ENCODE measurements at places on chromosomes 2 and 18.

DNA sequence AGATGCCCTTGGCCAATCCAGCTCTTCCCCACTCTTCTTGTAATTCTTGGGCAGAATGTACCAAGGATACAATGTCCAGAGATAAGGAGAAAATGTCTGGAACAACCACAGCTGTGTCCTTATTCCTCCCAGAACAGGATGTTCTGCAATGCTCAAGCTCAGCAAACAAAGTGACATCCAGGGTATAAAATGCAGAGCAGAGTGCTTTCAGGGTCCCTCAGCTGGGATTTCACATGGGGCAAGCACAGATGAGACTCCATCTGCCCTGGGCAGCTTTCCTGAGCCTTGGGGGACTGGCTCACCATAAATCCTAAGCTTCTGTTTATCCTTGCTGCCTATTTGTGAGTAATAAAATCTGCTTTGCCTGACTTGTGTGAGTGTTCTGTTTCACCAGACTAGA, 127.4 kb downstream of the VAPA start:
- no peak overlapping the region for H3K4me3 ChIP-seq
- peak overlapping the region; percentile 77 for H3K27ac ChIP-seq
- peaks cover 24% of the 10 kb centered on the region for H3K4me1 ChIP-seq

DNA sequence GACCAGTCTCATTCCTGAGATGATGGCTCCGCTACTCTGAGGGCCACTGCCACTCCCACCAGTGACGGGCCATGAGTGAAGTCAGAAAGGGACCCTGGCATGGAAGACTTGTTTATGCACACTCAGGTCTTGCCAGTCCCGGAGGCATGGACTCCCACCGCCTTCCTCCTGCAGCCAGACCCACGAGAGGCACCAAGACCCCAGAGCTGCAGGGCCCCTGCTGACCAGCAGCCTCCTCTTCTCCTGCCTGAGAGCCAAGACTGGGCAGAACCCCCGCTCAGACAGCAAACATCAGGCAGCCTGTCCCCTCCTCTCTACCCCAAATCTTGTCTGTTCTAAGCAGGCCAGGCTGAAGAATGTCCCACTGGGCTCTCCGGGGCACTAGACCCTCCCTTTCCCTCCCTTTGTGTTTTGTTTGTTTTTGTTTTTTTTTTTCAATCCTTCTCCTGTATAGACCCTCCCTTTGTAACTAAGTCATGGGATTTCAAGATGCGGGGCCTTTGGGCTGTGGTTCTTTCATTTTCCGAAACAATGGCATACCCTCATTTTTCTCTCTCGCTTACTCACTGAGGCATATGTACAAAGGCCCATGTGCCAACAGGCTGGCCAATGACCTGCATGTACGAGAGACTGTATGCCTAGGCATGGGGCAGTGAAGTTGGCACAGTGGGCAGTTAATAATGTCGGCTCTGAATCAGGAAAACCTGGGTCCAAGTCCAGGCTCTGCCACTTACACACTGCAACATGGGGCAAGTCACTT, 24.3 kb upstream of the MAPRE3 start:
- H3K27ac ChIP-seq: no peak overlapping the region
- peaks cover 66% of the 10 kb centered on the region for H3K27me3 ChIP-seq
- H3K4me3 ChIP-seq: no peak overlapping the region
- H3K36me3 ChIP-seq: no peaks in the 10 kb centered on the region
- DNase-seq: no peak

- H3K36me3 ChIP-seq: no peaks in the 10 kb centered on the region
- DNase-seq: no peak
- no peaks in the 10 kb centered on the region for H3K27me3 ChIP-seq
- no peaks in the 10 kb centered on the region for H3K4me1 ChIP-seq
- no peak overlapping the region for H3K4me3 ChIP-seq
Observed at GRCh38 chr2:217199255-217199630, 339.4 kb upstream of the TNP1 start.

DNA sequence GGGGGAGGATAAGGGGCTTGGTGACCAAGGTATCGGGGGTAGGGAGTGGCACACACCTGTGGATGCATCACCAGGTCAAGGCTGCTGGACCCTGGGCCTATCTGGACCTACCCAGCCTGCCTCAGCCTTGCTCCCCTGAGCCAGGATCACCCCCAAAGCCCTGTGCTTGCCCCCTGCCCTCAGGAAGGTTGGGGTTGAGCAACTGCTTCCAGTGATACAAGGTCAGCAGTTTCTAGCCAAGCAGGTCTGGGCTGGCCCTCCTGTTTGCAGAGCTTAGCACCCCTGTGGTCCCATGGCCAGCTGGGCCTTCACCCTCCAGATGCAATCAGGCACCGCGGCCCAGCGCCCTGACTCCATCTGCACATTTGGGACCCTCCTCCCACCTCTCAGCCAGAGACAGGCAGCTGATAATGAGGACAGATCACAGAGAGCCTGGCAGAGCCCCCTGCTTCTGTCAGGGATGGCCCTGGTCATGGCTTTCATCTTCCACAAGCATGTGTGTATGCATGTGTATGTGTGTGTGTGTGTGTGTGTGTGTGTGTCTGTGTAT, 154.6 kb downstream of the TFCP2L1 start:
- H3K4me3 ChIP-seq: no peak overlapping the region
- H3K4me1 ChIP-seq: peaks cover 13% of the 10 kb centered on the region
- DNase-seq: no peak
- no peaks in the 10 kb centered on the region for H3K27me3 ChIP-seq
- H3K27ac ChIP-seq: peak overlapping the region; percentile 35

DNA sequence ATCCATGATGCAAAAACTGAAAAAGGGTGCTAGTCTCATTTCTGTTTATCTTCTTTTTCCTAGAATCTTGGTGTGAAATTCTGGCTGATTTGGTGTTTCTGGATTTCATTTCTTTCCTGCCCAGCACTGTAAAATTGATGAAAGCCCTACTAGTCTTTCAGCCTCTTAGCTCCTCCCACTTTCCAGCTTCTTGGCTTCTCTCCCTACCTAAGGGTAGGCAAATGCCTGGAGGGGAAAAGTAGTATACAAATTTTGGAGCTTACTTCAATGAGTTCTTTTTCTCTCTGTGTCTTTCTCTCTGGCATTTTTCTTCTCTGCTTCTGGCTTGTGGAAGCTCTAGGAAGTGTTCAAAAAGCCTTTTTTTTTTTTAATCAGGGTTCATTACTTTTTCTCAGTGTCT, 160.5 kb downstream of the XIRP2 start:
- H3K27ac ChIP-seq: no peak overlapping the region
- H3K4me1 ChIP-seq: no peaks in the 10 kb centered on the region
- no peaks in the 10 kb centered on the region for H3K27me3 ChIP-seq
- no peaks in the 10 kb centered on the region for H3K36me3 ChIP-seq
- DNase-seq: no peak

DNA sequence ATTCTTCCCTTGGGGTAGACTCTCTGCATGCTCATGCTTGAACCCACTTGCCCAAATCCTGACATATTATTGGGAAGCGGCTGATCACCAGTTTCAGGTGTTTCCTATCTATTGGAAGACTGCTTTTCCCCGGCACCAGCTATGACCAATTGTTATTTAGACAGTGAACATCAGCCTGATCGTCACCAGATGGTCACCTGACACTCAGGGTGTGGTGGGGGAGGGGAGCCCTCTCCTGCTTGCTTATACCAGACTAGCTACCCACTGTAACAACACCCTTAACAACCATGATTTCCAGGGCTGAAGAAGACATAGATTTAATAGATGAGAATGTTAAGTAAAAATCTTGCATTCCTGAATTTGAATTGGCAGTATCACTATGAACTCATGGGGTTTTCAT, 44.3 kb downstream of the RBM43 start:
- H3K27ac ChIP-seq: no peak overlapping the region
- no peaks in the 10 kb centered on the region for H3K27me3 ChIP-seq
- H3K4me3 ChIP-seq: no peak overlapping the region
- H3K36me3 ChIP-seq: no peaks in the 10 kb centered on the region
- no peaks in the 10 kb centered on the region for H3K4me1 ChIP-seq

Data from suprapubic skin (tissue), 4 donors.